GM04503 (cell line): ENCODE measurements at places on chromosomes 5 and 9.

DNA sequence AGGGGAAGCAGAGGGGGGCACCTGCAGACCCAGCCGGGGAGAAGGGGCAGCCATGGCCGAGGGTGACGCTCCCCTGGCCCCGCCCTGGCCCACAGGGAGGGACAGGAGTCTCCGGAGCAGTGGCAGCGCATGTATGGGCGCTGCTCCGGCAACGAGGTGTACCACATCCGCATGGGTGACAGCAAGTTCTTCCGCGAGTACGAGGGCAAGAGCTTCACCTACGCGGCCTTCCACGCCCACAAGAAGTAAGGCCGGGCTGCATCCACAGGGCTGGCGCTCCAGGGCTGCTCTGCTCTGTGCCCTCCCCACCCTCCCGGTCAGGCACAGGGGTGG is 68.2 kb downstream of the KCNT1 start:
- DNase-seq, result no peak

GRCh38 chr9:85536076-85536475 is 205.7 kb downstream of the AGTPBP1 start:
- DNase-seq, result peak; percentile 51

DNA sequence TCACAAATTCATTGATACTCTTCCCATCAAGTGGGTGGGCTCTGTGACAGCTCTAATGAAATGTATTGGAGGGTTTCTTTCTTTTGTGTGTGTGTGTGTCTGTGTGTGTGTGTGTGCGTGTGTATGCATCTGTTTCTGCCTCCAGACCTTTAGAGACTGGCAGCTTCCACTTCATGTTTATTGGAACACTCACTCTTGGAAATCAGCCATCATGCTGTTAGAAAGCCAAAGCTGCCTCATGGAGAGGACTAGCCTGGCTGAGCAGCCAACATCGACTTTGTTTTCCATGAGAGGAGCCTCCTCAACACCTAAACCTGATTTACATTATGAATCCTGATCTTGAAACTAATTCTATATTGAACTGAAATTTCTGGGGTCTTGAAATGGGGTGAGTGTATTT is 128.5 kb upstream of the FAM174A start:
- no peak for DNase-seq

DNA sequence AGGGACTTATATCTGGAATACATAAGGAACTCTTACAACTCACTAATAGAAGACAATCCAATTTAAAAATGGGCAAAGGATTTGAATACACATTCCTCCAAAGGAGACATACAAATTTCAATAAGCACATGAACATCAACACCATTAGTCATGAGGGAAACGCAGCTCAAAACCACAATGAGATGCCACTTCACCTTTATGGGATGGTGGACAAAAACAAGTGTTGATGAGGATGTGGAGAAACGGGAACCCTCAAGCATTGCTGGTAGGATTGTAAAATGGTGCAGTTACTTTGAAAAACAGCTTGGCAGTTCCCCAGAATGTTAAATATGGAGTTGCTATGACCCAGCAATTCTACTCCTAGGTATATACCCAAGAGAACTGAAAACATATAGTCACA is 72.7 kb upstream of the IER5L start:
- DNase-seq, result no peak

DNA sequence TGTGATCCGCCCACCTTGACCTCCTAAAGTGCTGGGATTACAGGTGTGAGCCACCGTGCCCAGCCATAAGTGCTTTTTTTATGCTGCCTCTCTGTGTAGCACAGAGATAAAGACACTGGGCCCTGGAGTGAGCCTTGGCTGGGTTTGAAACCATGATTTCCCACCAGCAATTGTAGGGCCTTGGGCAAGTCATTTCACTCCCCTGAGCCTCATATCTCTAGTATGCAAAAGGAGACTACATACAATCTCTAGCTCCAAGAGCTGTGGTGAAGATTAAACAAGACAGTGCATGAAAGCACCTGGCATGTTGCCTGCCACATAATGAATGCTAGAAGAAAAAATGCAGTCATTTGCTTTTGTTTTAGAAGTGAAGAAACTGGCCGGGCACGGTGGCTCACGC is 3.9 kb downstream of the FABP6 start:
- DNase-seq, result no peak

GRCh38 chr9:114782586-114782985 is 23.3 kb downstream of the TNFSF15 start:
- no peak for DNase-seq

DNA sequence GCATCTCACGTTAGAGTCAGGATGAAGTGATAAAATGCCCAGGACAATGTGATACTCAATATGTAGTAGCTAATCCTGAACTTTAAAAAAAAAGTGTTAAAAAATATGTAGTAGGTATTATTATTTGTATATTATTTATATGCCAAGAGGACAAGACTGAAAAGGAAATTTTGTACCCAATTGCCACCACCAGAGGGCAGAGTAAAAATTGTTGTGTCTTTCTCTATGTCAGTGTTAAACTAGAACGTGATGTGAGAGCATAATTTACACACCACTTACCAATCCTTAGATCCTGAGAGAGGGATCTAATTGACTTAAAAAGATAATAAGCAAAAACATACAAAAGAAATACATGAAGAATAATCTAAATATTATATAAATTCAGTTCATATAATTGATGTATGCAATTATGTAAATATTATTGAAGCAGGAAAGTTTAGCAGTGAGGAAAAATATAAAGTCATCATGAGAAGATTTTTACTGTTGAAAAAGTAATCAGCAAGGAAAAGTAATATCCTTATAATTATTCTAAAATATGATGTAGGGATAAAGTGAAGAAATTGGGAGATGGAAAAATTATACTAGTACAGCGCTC is 288.9 kb downstream of the RAB3C start:
- no peak for DNase-seq

DNA sequence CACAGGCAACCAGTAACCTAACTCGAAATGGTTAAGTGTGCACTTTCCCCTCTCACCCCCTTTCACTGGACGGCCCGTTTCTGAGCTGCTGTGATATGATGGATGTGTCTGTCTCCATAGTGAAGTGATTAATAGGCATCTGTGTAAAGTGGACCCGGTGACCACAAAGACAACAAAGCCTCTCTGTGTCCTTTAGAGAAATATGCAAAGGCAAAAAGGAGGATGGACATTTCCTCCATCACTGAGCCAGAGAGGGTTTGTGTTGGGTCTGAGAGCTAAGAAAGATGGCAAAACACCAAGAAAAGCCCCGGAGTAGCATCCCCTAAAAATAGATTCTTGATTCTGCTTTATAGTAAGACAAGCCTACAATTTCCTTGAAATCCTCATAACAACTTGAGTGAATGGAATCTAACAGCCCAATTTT is 120.6 kb downstream of the SEMA6A start:
- no peak for DNase-seq
